ENCODE measurements at places on chromosomes 1 and 21.

DNA sequence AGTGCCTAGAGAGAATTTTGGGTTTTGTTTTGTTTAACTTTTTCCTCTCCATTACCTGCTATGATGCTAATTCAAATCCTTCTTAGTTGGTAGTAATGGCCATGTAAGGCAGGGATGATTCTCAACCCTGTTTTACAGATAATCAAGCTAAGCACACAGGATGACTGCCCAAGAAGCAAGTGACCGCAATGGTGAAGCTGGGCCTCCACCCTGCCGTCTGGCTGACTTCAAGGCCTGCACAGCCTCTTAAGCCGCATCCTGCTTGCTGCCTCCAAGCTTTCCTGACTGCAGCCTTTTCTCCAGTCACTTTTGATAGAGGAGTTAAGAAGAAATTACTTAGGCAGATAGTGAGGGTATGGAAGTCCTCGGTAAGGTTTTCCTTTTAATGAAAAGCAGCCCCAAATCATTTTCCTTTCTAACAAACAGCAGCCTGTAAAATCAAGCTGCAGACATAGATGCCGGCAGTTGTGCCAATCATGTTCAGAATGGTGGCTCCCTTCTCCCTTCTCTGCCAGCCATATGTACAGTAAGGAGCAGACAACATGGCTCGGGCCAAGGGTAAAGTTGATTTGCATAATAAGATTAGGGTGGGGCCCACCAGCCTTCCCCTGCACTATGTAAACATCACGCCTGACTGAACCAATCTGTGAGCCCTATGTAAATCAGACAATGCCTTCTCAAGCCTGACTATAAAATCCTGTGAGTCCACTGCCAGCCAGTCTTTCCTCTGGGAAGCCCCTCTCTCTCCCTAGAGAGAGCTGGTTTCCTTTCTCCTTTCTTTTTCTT lies 8.8 kb upstream of the CTBS start:
- no peak for DNase-seq

GRCh38 chr1:23590058-23590783 lies 30.9 kb upstream of the ID3 start:
- no peak for DNase-seq

GRCh38 chr1:40986328-40986783 lies 6.9 kb downstream of the CTPS1 start:
- no peak for DNase-seq

DNA sequence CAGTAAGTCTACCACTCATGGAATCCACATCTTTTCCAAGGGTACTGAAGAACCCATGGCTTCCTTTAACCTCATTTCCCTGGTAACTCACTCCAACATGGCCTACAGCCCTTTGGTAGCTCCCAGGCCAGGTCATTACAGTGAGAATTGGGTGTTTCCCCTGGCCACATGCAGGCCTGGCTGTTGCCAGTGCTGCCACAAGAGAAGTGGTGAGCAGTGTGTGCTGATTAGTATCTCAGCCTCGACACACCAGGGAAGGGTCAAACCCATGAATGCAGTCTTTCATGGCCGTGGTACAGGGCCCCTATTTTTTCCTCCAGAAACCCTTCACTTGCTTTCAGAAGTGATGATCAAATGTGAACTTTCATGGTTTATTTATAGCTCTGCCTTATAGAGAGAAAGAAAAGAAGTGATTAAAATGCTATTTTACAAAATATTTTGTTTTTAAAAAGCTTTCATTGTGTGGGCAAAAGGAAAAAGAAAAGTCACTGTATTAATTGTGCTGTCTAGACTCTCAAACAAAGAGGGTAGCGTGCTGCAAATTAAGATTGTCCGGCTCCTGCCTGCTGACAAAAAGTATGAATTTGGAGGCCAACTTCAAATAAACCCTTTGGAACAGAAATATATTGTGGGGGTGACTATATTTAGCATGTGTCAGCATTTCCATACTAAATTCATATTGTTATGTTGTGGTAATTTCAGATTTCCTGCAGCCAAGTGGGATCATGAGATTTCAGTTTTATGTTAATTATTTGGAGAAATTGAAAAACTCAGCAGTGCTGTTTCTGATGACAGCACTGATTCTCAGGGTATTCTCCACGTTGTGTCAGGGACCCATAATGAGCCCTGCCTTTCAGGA lies 62.0 kb upstream of the HOOK1 start:
- no peak for DNase-seq

- DNase-seq = no peak
Measured at GRCh38 chr1:228837817-228838716, 102.8 kb downstream of the RHOU start.

DNA sequence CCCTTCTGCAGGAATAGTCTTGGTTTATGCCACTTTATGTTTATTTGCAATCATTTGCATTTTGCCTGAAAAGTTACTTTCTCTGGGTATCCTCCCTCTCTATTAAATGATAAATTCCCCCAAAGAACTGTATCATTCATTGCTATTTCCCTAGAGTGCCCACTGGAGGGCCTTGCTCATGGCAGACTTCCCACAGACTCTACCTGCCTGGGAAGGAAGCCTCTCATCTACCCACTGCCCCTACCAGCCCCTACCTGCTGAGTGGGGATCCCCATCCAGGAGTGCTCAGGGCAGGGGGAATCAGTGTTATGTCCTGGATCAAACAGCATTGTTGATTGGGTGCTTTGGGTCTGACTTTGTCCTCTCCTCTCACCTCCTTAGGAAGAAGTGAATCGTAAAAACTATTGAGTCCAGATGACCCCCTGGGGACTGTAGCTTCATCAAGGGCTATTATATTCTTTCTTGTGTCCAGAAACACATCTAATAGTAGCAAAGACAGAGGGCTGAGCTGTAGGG lies 6.8 kb upstream of the LRRN2 start:
- no peak for DNase-seq

DNA sequence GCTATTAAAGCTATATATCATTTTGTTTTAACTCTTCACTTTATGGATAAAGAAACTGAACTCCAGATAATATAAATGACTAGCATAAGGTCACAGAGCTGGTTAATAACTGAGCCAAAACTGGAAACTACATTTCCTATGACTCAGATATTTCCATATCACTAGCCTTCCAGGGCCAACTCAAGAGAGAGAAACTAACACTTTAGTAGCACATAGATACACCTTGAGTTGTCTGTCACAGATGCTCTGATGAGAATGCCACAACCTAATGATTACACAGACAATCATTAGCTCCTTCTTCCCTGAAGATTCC lies 40.7 kb downstream of the NME7 start:
- no peak for DNase-seq

DNA sequence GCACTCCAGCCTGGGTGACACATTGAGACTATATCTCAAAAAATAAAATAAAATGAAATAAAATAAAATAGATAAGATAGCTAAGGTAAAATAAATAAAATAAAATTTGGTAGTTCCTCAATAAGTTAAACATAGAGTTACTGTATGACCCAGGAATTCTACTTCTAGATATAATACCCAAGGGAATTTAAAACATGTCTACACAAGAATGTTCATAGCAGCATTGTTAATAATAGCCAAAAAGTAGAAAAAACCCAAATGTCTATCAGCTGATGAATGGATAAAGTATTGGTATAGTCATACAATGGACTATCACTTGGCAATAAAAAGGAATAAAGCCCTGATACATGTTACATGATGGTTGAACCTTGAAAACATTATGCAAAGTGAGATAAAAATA lies 47.8 kb downstream of the CEP350 start:
- DNase-seq = no peak

GRCh38 chr1:85581802-85582686 lies 1.5 kb downstream of the CCN1 start:
- no peak for DNase-seq

DNA sequence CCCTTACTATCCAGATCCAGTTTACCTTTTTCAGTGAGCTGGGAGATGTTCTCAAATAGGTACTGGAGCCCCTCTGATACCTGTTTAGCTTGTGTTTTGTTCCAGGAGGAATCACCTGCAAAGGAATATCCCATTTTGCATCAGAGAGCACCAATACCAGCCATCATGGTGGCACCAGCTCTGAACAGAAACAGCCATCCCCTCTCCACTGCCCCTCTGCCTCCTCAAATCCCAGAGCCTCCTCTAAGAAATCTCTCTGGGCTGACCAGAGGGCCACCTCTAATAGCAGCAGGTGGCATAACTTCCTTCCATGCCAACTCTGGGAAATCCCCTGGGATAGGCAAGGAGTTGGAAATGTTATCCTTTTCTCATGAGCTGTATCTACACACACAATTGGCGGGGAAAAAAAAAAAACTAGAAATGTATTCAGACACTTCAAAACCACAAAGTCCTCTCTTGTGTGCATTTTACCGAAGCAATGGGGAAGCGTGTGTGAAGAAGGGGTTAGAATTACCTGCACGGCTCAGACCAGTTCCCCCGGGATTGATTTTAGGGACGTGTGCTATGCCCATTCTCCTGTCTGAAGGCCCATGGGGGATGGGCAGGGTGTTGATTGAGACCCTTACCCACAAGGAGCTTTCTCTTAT lies 2.4 kb downstream of the PGLYRP4 start:
- no peak for DNase-seq

DNA sequence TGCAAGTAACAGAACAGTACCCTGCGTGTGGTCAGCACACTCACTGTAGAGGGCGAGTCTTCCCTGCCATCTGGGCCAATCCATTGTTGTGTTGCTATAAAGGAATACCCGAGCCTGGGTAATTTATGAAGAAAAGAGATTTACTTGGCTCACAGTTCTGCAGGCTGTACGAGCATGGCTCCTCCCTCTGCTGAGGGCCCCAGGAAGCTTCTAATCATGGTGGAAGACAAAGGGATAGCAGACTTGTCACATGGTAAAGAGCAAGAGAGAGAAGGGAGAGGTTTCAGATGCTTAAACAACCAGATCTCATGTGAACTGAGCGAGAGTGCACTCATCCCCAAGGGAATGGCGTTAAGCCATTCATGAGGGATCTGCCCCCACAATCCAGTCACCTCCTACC lies 126.2 kb downstream of the CNIH3 start:
- no peak for DNase-seq

- DNase-seq = no peak
Measured at GRCh38 chr1:214552174-214552608, 789 bp upstream of the PTPN14 start.

DNA sequence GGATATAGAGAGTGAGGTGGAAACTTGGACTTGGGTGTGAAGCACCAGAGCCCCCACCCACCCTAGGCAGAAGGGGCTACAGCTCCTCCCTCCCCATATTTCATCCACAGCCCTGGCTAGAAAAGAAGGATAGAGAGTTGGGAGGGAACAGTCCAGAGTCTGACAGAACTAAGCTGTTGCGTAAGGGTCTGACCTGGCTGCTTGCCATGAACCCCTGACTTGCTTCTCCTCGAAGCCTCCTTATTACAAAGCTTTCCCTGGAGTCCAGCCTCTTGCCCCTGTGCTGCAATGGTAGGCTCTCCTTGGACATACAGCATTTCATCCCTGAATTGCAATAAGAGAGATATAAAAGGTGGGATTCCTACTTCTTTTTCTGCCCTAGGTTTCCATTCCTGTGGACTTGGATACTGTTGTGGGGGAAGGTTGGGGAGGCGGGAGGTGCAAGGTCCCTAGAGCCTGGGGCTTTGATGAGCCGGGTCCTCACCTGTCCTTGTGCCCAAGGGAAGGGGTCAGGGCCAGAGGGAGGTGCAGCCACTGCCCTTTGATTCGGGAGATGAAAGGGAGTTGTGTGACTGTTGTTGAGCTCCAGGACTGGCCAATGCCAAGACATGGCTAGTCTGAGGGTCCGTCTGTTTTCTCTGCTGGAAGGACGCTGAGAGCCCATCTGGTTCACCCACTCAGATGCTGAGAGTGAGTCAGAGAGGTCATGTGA lies 2.7 kb downstream of the RHBG start:
- DNase-seq = no peak

- no peak for DNase-seq
Measured at GRCh38 chr1:22531251-22531650, 32.0 kb upstream of the EPHA8 start.

GRCh38 chr1:61254634-61255357 lies 172.4 kb downstream of the NFIA start:
- no peak for DNase-seq

- peak; percentile 77 for DNase-seq
Measured at GRCh38 chr21:38733972-38734546, 71.7 kb upstream of the ETS2 start.

DNA sequence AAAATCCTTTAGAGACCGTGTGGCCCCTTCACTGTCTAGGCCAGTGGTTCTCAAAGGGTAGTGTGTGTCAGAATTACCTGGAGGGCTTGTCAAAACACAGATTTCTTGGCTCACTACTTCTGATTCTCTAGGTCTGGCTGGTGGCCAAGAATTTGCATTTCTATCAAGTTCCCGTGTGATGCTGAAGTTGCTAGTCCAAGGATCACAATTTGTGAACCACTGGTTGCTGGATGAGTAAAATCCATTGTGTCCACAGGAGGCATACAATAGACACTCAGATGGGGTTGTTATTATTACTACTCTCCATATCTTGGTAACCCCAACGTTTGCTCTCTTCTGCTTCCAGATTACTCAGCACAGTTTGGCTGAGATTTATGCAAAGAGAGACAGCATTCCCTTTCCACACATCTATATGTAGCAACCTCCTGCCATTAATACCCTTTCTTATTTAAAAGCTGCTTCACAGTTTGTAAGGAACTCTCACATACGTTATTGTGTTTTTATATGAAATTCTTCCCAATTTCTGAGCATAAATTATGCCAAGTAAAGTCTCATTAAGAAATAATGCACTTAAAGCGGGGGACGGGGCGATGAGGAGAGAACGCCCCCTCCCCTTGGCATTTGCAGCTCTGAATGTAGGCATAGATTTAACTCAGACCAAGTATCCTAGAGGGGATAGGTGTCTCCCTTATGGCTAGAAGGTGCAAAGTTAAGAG lies 720 bp upstream of the TMCC2 start:
- no peak for DNase-seq

GRCh38 chr21:46468108-46468774 lies 9.6 kb downstream of the DIP2A start:
- DNase-seq = no peak
